Fibroblast of gingiva (primary cell): ENCODE measurements at places on chromosomes 3 and 15.

- DNase-seq: peak; percentile 19
Observed at GRCh38 chr3:117553461-117553860, 843.9 kb downstream of the TUSC7 start.

- DNase-seq: peak; percentile 83
Observed at GRCh38 chr15:93072411-93073394, 16.3 kb downstream of the RGMA start.

- DNase-seq: peak; percentile 38
Observed at GRCh38 chr3:139601191-139601961, 61.8 kb upstream of the RBP1 start.

GRCh38 chr3:108046247-108046646 lies 44.6 kb downstream of the CD47 start:
- DNase-seq: no peak

DNA sequence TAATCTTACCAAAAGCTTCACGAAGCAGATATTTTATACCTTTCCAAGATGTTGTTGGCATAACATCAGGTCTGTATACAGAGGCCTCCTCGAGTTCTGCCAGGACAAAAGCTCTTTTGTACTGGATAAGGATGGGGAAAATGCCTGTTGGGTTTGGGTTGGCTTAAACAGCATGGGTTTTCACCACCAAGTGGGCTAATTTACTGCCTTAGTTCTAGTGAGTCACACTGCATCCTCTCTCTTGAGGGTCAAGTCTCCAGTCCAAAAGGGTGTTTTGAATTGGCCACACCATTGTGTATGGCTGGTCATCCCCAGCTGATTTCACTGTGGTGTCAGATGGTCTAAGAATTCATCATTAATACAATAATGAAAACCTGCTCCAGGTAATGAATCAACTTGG lies 26.1 kb upstream of the BHLHE40 start:
- no peak for DNase-seq

- no peak for DNase-seq
Observed at GRCh38 chr3:31695280-31696008, 162.7 kb downstream of the STT3B start.

DNA sequence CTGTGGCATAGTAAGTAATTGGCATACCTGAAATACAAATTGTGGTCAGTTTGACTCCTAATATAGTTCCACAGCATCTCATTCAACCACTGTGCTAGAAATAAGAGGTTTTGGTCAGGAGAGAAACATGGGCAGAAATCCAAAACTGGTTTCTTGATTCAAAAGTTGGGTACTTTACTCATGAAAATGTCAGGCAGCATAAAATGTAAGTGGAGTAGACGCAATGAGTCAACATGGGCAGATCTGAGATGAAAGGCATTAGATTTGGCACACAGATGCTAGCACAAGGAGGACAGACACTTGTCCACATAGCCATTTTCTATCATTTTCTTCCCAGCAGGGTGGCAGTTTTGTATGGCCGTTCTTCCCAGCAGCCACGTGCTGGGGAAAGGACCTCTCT lies 255.8 kb upstream of the CDIN1 start:
- DNase-seq: no peak

GRCh38 chr3:67090474-67090873 lies 92.4 kb downstream of the KBTBD8 start:
- peak; percentile 19 for DNase-seq

- DNase-seq: no peak
Observed at GRCh38 chr3:173770796-173771573, 373.4 kb downstream of the NLGN1 start.

DNA sequence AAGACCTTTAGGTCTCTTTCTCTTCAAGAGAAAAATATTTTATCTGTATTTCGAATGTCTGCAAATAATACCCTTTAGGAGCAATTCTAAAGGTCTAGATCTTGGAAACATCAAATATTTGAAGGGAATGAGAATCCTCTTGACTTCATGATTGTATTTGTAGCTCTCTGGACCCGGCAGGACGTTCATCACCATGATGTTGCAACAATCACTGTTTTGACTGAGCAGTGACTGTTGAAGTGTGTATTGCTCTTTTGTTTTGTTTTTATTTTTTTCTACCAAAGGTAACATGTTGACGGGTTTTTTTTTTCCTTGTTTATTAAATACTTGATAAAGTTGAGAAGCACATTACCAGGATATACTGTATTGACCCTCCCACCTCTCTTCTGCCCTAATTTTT lies 55.3 kb upstream of the CCR4 start:
- no peak for DNase-seq

GRCh38 chr3:12994607-12995388 lies 78.4 kb downstream of the IQSEC1 start:
- DNase-seq: peak; percentile 64

- DNase-seq: no peak
Observed at GRCh38 chr15:78691851-78692421, 50.9 kb upstream of the CHRNB4 start.

DNA sequence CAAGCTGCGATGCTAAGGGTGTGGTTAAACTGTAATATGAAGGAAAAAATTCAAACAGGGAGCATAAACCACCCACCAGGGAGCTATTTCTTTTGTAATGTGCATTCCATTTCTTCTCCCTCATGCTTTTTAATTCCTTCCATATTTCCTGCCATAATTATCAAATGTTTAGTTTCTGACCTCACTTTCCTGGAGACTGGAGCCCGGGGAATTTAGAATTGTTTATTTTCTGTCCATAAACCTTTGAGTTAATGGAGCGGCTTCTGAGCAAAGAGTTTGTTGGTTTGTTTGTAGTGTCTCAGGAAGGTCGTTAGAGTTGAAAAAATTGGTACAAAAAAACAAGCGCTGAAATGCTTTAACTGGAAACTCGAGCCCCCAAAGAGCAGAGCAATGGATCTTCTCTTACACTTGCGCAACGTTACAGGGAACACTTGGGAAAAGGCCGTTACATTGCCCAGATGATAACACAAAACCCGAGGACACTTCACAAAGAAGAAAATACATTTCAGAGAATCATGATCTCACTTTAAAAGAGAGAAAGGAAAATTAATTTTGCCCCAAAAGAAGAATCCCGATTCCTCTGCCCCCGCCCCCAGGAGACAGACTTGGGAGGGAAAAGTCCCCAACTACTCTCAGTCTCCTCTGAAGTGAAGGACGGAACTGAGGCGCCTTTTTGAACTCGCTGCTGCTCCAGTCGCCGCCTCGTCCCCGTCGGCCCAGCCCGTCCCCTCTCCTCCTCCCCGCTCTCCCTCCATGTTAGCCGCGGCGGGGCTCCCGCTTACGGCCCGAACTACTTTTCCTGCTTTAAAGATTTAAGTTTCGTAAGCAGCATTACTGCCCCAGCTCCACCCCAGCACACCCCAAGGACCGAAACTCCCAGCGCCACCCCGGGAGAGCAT lies 842 bp downstream of the FSTL1 start:
- DNase-seq: peak; percentile 85

DNA sequence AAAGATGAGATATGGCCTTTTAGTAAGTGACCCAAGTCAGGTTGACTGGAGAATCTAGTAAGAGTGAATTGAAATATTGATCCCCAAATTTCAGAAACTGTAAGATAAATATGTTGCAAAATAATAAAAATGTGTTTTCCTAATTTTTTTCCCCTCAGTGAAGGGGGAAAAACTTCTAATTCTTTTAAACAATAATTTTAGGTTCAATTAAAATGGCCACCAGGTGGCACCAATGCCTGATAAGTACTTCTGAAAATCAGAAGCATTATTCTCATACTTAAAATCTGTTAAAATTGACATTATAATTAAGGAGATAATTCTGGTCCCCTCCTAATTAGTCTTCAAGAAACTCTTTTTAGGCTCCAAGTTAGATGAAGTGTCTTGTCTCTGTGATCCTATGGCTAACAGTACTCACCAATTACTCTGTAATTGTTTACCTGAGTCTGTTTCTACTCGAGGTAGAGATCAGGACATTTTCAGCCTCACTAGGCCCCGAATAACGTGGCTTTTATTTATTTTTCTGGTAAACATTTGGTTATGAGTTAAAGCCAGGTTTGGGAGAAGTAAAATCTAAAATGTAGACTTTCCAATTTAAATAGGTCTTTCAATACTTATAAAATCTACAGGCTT lies 52.6 kb downstream of the NMD3 start:
- peak; percentile 10 for DNase-seq

DNA sequence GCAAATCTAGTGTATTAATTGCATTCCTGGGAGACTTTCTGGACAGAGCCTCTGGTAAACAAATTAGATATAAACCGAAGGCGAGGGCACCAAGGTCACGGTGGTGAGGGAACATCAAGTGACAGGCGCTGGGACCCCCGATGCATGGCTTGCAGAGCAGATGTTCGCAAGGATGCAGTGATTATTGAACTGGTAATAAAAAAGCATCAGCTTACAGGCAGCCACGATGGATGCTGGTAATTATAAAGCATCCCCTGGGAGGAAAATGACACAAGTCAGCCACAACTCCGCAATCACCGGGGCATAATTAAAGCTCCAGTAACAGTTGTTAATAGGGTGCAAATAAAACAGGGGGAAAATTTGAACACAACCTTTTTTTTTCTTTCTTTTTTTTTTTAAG lies 231.1 kb upstream of the DPH6 start:
- no peak for DNase-seq

- peak; percentile 77 for DNase-seq
Observed at GRCh38 chr3:188680189-188680588, 491.6 kb upstream of the TPRG1 start.

DNA sequence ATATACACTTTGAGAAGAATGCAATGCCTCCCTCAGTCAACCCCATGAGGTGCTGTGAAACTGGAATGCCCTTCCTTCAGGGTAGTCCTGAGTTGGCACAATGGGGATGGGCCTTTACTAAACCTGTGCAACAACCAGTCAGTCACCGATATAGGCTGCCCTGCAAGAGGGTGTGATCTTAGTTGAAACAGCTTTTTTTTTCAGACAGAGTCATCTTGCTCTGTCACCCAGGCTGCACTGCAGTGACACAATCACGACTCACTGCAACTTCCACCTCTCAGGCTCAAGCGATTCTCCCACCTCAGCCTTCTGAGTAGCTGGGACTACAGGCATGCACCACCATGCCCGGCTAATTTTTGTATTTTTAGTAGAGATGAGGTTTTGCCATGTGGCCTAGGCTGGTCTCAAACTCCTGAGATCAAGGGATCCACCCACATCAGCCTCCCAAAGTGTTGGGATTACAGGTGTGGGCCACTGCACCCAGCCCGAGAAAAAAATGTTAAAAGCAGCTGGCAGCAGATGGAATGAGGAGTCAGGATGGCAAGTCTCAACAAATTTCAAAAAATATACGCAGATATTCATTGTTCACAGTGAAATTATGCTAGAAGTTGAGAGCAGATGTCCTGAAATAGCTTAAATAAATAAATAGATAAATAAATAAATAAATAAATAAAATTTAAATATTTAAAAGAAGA lies 31.8 kb downstream of the MYO5A start:
- DNase-seq: peak; percentile 18

GRCh38 chr3:14555835-14556234 lies 15.7 kb upstream of the GRIP2 start:
- no peak for DNase-seq

DNA sequence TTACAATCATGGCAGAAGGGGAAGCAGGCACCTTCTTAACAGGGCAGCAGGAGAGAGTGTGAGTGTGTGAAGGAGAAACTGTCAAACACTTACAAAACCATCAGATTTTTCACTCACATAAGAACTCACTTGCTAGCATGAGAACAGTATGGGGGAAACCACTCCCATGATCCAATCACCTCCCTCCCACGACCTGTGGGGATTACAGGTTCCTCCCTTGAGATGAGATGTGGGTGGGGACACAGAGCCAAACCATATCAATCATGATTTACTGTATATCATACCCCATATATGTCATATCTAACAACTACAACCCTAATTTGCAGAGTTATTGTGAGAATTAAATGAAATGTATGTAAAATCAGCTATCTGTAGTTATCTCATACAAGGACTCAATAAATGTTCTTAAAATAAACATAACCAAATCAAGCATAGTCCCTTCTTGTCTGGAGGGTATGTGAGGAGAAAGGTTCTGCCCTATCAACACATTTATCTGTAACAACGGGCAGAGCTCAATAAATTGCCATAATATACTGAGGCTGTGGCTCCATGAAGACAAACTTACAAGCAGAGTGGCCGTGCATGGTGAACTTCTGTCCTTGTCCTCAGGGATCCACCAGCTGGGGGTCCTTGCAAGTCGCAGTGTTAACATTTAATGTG lies 504.7 kb downstream of the SOX2 start:
- no peak for DNase-seq

DNA sequence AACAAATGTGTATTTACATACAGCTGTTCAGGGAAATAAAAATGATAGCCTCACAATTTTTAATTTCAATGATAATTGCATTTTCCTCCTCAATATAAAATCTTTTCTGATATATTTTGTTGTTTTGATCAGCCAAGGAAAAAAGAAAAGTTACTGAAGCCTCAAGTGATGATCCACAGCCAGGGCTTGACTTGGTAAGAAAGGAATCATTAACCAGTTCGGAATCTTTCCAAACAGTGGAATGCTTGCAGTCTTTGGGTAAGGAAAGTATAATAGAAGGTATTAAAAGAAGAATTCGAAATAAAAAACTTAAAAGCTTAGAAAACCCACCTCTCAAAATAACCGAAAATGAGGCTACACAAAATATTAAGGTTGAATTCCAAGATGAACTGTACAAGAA lies 1.0 kb downstream of the TOPAZ1 start:
- DNase-seq: no peak

DNA sequence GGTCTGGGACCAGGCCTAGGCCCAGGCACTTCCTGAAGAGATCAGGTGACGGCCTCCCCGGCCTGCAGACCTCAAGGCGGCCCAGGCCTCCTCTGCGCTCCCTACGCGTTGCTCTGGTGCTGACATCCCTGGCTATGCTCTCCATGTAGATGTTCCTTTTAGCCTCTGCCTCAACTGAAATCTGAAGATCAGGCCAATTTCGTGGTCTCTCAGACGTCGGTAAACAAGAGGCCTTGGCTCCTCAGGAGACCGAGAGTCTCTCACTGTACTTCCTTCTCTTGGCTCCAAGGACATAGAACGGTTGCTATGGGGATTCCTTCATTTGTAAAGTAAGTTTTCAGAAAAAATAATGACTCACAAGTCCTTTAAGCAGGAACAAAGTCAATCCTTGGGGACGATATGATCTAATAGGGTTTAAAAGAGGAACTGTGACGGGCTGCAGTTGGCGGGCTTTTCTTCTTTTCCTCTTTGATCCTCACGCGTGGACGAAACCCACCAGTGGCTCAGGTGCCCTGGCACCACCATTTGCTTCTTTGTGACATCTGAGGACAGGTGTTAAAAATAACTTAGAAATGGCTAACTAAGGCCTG lies 55.6 kb upstream of the CGNL1 start:
- DNase-seq: peak; percentile 74

DNA sequence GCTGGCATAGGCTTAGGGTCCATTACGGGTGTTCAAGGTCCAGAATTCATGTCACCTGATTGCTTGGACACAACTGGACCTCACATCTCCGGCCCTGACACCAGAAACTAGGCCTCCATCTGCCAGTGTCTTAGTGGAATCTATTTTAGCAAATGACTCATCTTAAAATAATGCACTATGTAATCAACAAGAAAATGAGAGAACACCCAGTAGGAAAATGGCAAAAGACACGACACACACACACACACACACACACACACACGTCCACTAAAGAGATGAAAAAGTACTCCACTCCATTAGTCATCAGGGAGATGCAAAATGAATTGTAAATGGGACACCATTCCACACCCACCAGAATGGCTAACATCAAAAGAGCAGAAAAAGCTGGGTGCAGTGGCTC lies 11.2 kb downstream of the APBA2 start:
- peak; percentile 76 for DNase-seq

GRCh38 chr15:31277335-31278060 lies 49.1 kb upstream of the KLF13 start:
- no peak for DNase-seq
